ENCODE measurements at places on chromosomes 3 and 15. TPM values are rescaled to one million over a fixed set of nuclear protein-coding genes. Genes with fewer than 3 reads are reported as not detected.

DNA sequence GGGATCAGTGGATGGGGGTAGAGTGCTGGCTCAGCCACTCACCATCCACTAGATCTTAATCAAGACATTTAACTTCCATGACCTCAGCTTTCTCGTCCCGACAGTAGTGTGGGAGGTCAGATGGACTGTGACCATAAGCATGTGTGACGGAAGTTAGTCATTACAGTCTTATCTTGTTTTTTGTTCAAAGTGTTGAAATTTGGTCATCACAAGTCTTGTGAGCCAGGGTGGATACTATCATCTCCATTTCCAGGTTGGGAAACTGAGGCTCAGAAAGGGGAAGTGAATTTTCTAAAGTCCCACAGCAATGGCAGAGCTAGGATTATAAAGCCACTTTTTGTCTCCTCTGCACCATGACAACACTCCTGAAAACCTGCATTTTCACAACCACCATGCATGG is 32.0 kb upstream of the ITGA11 start:
- no peak for DNase-seq

DNA sequence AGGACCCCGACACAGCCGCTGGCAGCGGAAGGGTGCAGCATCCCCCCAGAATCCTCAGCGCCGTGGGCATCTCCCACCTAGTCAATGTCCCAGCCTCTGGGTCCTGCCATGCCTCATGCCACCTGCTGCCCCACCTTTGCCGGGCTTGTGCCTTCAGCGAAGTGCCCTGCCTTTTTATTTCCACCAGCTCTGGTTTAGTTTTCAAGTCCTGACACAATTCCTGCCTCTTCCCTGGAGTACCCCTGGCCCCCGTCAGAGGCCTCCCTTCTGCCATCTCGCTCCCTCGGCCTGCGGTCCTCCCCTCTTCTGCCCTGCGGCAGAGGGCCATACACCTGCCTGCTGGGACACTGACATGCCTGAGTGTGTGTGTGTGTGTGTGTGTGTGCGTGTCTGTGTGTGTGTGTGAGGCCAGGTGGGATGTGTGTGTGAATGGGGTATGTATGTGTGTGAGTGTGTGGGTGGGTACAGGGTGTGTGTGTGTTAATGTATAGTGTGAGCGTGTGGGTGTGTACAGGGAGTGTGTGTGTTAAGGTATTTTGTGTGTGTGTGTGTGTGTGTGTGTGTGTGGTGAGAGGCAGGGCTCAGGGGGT is 129.9 kb downstream of the SMAD6 start:
- no peak for DNase-seq

- peak; percentile 82 for DNase-seq
Measured at GRCh38 chr3:129829640-129830039, 63.9 kb downstream of the TMCC1 start.

DNA sequence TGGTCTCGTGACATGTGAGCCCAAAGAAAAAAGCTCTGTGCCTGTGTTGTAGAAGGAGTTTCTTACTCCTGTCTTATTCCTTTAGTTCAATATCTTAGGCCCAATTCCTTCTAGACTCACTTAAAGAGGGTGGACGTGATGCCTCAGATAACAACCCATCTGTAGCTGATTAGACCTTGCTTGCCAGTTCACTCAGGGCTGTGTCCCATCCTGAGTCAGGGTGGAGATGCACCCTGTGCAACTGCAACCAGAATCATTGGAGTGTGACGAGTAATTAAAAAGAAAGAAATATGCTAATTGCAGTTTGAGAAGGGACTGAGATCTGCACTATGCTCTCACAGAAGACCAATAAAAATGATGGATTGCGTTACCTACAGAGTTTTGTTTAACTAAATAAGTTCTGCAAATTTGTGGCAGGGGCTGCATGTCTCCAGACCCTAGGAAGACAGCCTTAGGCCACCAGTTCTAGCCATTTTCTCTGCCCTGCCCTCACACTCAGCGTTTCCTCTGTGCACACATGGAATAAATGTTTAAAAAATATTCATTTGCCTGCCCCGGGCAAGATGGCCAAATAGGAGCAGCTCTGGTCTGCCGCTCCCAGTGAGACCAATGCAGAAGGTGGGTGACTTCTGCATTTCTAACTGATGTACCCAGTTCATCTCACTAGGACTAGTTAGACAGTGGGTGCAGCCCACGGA is 83.0 kb downstream of the MOBP start:
- no peak for DNase-seq

GRCh38 chr3:109927161-109927560 is 589.8 kb upstream of the DPPA4 start:
- DNase-seq, result no peak

DNA sequence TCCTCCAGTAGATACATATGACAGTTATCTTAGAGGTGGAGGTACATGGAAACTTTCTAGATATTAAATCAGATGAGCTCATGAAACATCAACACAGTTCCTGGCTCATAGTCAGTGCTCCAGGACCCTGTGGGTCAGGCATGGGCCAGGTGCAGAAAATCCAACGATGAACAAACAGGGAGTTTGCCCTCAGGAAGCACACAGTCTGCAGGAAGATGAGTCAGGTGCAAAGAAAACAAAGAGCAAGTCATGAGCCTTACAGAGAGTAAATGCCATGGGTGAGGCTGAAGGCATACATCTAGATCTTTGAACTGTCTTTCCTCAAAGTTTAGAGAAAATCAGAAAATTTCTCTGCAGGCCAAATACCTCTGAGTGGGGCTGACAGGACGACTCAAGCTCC is 184.2 kb upstream of the TPM1 start:
- DNase-seq, result no peak

DNA sequence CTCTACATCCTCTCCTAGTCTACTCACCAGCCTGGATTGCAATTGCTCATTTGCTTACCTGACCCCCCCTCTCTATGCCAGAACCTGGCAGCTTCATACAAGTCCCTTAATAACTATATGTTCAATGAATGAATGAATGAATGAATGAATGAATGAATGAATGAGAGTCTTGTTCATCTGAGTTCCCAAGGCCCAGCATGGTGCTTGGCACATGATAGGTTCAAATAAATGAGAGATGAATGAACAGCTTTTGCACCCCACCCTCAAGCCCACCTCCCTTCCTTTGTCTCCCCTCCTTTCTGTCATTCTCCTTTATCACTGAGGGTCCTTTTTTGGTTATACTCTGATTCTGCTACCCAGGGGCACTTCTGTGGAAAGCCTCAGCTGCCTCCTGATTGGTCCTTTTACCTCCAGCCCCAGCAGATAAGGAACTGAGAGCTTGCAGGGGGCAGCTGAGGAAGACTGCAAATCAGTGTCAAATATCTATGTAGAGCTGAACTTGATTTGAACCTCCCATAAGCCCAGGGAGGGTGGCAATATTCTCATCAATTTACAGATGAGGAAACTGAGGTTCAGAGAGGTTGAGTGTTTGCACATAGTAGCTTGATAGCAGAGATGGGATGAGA is 54.1 kb upstream of the CHRNB4 start:
- no peak for DNase-seq

GRCh38 chr3:14701676-14702075 is 26.7 kb downstream of the C3orf20 start:
- no peak for DNase-seq

GRCh38 chr3:171189394-171190080 is 163.0 kb upstream of the SLC2A2 start:
- DNase-seq, result no peak

DNA sequence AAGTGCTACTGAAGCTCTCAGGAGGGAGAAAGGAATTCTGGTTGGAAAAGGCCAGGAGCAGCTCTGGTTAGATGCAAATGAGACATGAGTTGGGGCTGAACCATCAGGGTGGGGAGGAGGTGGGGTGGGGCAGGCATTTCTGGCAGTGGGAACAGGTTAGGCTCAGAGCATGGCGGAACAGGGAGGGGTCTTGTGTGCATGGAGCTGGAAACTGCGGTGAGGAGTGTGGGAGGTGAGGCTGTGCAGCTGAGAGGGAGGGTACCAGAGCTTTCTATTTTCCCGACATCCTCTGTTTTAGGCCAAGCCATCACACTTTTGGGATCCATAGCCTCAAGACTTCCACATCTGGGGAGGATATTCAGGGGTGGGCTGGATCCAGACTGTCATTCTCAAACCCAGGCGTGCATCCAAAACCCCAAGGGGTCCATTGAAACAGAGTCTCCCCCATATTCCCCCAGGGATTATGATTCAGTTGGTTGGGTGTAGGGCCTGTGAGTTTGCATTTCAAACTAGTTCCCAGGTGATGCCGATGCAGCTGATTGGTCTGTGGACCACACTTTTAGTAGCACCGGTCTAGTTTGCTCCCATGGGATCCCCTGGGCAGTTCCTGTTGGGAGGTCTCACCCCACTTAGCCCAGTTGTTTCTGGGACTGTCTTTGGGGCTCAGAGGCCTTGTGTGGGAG is 100.9 kb upstream of the TLE3 start:
- DNase-seq, result peak; percentile 39

GRCh38 chr15:31046759-31047359 is 54.7 kb downstream of the TRPM1 start:
- no peak for DNase-seq

Gene CELF6
- 1.6 TPM for polyA plus RNA-seq

Gene NEDD4
- polyA plus RNA-seq, result 8.3 TPM

Gene LRRC3B
- polyA plus RNA-seq, result 12.1 TPM

Gene CAMP
- polyA plus RNA-seq, result 0.71 TPM

Gene FAM81A
- polyA plus RNA-seq, result 1.6 TPM

Gene FANCI
- 12.7 TPM for polyA plus RNA-seq

Gene PTX3
- polyA plus RNA-seq, result 7.6 TPM

Gene PRSS50
- polyA plus RNA-seq, result 0.12 TPM

Gene GP9
- 0.36 TPM for polyA plus RNA-seq

Gene SLCO2A1
- 2.6 TPM for polyA plus RNA-seq

Gene C3orf33
- polyA plus RNA-seq, result 3.8 TPM

Gene TMEM266
- polyA plus RNA-seq, result 0.95 TPM

Gene C3orf20
- polyA plus RNA-seq, result 0.23 TPM

Gene GNAT1
- polyA plus RNA-seq, result not detected
